ENCODE measurements at places on chromosomes 4 and X.

DNA sequence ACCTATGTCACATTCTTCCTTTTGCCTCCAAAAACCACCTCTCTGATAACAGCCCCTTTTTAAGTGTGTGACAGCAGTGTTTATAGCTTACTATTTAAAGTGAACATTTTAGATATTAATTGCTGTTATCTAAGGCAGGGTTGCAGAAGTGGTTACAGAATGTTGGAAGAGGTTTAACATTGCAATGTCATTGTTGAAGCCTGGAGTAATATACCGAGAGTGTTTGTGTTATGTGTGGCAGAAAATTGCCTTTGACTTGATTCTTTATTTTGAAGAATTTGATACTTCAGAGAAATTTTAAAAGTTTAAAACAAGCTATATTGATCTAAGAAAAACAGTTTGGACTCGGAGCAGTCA, 37.1 kb downstream of the SMARCAD1 start:
- no peak for DNase-seq

GRCh38 chr4:188305690-188306089, 166.4 kb downstream of the TRIML1 start:
- no peak for DNase-seq

DNA sequence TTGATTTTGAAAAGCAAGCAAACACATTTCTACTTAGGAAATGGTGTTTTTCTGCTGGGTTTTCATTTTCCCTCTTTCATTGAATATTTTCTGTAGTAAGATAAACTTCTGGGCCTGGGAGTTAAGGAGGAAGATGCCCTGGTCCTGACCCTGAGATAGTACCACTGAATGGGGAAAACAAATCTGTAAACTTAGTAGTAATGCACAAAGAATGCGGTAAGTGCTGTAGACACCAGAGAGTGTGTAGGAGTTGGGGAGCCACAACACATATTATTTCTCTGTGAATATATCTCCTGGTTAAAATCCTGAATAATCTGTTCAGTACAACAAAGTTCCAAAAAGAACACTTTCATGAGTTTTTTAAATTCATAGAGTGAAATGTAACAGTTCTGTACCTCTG, 178.3 kb downstream of the MAPK10 start:
- DNase-seq = no peak

GRCh38 chr4:38318737-38319455, 345.1 kb upstream of the KLF3 start:
- peak; percentile 74 for DNase-seq

- DNase-seq = no peak
Measured at GRCh38 chr4:158159054-158159717, 13.6 kb downstream of the GASK1B start.

GRCh38 chr4:41072021-41072777, 142.1 kb downstream of the APBB2 start:
- peak; percentile 39 for DNase-seq

- no peak for DNase-seq
Measured at GRCh38 chrX:130682990-130683389, 220.0 kb downstream of the ENOX2 start.

- no peak for DNase-seq
Measured at GRCh38 chr4:57866468-57867171, 756.4 kb upstream of the IGFBP7 start.

DNA sequence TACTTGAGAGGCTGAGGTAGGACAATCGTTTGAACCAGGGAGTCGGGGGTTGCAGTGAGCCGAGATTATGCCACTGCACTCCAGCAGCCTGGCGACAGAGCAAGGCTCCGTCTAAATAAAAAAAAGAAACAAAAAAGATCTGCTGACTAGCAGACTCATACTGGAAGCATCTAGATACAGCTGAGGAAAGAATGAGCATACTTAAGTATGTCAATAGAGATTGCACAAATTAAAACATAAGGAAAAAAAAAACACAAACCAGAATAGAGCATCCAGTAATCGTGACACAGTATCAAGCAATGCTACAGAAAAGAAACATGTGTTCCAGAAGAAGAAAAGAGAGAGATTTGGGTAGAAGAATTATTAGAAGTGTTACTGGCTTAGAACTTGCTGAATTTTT, 105.5 kb upstream of the SPOCK3 start:
- no peak for DNase-seq
